ENCODE measurements at places on chromosomes 6 and 20.
A peak's percentile ranks its signal among the peaks of the same experiment; 100 is the strongest.

DNA sequence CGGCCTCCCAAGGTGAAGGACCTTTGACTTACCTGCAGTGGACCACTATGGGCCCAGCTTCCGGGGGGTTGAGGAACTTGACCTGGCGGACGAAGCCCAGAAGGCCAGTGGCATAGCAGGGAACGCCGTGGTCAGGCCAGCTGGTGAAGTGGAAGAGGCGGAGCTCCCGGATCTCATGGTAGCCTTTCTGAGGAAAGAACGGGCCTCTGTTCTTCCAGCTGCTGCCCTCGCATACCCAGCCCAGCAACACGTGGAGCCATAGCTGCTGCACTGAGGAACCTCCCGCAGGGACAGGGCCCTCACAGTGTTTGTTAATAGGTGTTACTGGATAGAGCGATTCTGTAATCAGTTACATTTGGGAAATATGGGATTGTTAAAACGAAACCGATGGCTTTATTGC, 492.1 kb upstream of the CHD6 start:
- DNase-seq: no peak

- DNase-seq: no peak
Observed at GRCh38 chr6:125154761-125155135, 1.2 kb downstream of the TPD52L1 start.

- no peak for DNase-seq
Observed at GRCh38 chr20:50194831-50195523, 4.3 kb downstream of the CEBPB start.

DNA sequence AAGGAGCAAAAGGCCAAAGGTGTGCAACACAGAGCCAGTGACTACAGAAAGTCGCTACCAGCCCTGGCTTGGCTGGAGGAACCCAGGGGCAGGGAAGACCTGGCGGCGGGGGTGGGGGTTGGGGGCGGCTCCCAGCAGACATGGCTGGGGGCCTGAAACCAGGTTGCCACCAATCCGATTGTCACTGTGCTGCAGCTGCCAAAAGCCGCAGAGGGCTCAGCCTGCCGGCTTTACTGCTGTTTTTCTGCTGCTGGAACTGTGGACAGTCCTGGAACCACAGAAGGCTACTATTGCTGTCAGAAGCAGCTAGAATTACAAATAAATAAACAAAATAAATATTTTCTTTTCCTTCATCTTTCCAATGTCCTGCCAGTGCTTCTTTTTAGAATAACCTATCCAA, 25.7 kb upstream of the OGFRL1 start:
- no peak for DNase-seq

GRCh38 chr6:28239636-28240035, 12.4 kb downstream of the ZKSCAN4 start:
- DNase-seq: no peak

GRCh38 chr6:74925683-74926082, 280.2 kb downstream of the COL12A1 start:
- DNase-seq: no peak

DNA sequence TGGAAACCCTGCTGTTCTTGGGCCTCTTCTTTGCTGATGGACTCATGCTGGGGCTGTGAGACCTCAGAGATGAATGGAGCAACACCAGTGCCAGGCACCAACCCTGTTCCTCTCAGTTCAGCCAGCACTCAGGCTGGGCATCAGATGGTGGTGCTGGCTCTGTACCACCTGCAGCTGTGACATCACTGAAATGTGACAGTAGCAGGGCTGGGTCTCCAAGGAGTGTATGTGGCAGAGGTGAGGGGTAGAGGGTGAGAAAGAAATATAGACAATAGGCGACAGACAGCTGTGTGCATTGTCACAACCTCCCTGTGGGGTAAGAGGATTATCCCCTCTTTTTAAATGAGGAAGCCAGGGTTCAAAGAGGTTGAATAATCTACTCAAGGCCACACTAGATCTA, at the start of gene TP53TG5:
TP53TG5 (minus strand) TSS at position 135 of the 400 bp plus-strand sequence; CDS start at position 46, 89 bp downstream.
- peak; percentile 40 for DNase-seq

- DNase-seq: no peak
Observed at GRCh38 chr20:52313341-52313963, 121.9 kb upstream of the ZFP64 start.

DNA sequence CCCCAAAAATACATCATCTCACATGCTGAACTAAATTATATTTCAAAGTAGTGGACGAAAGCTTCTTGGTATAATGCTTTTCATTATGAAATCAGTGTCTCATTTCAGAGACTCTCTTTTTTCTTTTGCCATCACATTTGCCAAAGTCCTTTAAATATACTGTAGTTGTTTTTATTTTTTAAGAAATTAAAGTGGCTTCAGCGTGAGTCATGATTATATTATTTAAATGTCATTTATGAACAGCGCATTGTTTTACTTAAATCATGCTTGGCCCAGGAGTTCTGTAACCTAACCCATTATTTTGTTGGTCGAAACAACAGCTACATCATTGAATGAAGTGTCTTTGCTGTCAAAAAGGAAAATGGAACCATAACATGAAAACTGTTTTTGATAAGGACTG, 100.9 kb downstream of the CD109 start:
- DNase-seq: no peak

DNA sequence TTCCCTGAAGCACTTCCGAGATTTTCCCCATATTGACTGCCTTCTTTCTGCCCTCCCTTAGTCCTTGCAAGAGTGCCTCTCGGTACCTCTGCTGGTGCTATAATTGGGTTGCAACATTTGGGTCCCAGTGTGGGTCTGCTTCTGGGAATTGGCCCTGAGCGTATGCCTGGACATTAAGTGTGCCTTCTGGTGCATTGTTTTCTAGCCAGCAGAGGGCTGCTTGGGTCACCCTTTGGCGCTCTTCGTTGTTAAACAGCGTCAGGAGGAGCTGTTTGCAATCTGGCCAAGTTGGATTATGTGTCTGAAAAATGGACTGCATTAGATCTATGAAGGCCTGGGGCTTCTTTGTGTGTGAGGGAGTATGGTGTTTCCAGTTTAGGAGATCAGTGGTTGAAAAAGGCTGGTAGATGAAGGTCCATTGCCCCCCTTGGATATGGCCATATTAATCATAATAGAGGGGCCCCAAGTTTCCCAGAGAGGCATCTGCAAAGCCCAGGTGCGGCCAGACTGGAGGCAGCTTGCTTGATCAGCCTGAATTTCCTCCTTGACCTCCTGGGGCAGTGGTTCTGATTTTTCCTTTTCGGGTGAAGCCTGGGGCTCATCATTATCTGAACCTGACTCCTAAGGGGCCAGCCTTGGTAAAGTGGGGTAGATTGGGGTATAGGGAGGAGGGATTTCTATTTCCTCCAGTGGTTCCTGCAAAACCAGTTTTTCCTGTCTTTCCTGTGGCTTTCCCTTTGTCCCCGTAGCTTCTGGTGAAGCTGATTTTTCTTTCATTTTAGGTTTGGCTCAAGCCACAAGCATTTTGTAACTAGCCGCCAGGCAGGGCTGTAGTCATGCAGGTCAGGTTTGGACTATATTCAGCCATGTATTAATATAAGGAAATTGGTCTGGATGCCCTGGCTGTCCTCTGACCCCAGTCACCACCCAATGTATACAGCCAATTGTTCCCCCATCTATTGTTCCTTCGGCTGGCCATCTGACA, 85.4 kb upstream of the GPR6 start:
- no peak for DNase-seq

DNA sequence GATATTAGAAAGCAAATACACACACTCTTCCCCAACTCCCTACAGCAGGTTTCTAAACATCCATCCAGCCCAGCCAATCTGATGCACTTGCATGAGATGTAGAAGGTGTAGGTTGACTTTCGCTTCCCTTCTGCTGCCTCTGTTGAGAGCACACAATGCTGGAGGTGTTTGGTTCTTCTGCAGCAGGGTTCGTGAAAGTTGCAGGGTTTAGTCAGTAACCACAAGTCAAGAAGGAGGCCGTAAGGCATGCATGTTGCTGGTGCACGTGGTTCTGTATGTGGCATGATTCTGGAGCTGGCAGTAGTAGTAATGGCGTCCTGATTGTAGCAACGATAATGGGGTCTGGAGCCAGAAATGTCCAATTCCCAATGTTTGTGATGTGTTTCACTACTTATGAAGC, 53.0 kb downstream of the DEK start:
- no peak for DNase-seq

GRCh38 chr6:150546457-150546856, 53.2 kb upstream of the PLEKHG1 start:
- DNase-seq: no peak

DNA sequence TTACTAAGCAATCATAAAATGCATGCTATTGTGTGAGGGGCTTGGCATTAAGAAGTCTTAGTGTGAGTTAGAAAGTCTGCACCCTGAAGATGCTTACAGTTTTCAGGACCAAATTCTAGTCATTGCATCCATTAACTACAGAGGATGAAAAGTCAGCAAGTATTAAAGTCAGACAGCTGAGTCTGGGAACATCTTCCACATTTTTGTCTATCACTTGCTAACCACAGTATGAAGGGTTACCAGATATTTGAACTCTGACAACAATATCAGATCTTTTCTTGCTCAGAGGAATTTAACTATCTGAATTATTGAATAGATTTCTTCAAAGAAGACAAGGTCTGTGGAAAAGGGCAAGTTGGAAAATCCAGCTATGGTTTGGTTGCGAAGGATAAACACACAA, 264.4 kb downstream of the BTBD9 start:
- DNase-seq: no peak

DNA sequence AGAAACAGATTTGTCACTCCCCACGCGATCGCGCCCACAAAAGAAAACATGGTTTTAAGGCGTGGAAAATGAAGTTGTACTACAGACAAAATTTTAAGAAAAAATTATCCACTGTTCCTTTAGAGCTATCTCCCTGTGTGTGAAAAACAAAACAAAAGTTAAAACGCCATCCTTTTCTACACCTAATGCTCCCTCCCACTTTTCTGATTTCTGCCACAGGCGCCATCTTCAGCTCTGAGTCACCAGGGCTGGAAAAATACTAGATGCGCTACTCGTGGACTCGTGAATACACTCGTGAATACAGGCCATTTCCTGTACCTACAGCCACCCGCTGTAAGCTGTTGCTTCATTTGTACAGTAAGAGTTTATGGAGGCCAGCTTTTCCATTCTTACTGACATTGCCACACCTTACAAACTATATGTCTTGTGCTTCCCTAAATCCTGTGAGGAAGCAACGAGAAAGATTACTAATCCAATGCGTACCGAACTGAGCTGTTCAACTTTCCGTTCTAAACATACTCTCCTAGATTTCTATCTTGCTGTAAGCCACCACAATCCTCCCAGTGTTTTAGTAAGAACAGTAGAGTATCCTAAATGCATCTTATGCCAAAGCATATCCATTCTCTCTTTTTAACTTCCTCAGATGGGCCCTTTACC, 773 bp upstream of the AHI1 start:
- DNase-seq: peak; percentile 35

DNA sequence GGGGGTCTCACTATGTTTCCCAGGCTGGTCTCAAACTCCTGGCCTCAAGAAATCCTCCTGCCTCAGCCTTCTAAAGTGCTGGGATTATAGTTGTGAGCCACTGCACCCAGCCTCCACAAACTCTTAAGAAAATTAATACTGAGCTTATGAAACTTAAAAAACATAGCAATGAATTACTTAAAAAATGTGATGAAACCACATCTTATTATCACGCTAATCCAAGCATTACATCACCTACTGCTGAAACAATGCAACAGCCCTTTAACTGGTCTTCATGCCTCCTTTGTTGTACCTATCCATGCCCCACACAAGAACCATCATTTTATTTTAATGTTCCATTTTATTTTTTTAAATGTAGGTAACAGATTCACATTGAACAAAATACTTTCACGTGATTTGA, 24.9 kb downstream of the SESN1 start:
- DNase-seq: no peak

DNA sequence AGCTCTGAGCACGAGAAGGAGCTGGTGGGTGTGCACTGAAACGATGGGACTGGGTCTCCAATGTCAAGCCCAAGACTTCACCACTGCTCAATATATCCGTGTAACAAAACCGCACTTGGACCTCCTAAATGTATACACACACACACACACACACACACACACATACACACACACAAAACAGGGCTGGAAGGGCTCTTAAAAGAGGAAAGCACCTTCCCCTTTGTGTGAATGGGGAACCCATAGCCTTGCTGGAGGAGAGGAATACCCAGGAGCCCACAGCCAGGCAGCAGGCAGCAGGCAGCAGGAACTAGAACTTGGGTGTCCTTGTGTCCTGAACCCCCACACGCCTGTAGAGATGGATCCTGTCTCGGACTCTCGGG, 29.8 kb downstream of the TGM2 start:
- DNase-seq: no peak

DNA sequence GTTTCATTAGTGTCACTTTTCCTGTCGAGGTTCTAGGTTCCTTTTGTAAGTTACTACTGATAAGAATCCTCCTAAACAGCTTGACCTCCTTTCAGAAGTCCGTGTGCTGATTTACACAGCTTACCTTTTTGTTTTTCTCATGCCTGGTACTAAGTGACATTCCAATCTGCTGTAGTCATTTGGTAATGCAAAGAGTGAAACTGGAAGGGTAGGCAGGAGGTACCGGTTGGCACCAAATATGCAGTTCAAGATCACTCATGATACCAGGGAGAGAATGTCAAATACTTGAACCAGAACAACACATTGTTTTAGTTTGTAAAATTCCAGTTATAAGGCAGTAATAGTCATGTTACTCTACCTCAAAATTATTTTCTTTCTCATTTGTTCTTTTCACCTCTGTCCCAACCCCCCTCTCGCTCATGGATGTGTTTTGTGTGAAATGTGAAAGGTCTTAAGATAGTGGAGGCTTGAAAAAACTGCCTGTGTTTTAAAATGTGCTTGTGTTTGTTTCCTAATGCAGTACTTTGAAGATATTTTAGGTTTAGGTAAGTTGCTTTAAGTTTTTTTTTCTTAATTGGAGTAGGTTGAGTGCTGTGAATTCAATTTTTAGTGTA, 23.2 kb downstream of the AFDN start:
- no peak for DNase-seq

DNA sequence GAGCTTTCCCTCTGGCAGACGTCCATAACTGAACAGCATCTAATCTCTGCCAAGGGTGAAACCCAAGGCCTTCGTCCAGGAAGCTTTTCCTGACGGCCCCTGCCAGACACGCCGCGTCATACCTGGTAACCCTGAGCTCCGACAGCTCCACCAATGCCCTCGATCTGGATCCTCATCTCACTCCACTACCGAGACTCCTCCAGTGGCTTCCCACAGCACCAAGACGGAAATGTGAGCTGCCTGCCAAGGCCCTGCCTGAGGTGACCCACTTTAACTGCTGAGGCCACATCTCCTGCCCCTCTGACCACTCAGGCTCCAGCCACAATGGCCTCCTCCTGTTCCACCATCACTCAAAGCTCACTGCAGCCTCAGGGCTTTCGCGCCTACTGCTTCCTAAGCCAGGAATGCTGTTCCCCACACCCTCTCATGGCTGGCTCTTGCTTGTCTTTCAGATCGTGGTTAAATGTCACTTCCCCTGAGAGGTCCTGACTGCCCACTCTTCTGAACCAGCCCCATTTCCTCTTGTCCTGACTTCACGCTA, 143.2 kb downstream of the PREX1 start:
- DNase-seq: no peak

- no peak for DNase-seq
Observed at GRCh38 chr20:383889-384288, 3.3 kb downstream of the TRIB3 start.

GRCh38 chr6:6697620-6698019, 109.1 kb downstream of the LY86 start:
- no peak for DNase-seq
